Left lung (tissue), 14 donors: ENCODE measurements at places on chromosomes 2 and 18.

DNA sequence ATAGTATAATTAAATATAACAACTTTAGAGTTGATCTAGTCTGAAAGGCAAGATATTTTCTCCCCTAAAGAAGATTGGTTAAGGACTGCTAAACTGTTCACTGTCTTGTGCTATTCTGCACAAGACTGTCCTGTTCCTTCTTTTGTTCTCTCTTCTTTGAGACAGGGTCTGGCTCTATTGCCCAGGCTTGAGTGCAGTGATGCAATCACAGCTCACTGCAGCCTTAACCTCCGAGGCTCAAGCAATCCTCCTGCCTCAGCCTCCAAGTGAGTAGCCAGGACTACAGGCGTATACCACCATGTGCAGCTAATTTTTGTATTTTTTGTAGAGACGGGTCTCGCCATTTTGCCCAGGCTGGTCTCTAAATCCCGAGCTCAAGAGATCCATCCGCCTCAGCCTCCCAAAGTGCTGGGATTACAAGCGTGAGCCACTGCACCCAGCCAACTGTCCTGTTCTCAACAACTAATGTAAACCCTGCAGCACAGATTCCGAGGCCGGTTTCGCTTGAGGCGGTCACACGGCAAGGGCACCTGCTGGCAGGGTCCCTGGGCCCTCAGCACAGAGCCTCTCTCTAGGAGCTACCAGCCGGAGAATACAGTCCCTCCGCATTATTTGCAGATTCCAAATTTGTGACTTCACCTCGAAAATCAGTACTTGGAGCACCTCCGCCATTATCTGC lies 16.4 kb downstream of the PXDN start:
- DNase-seq: no peak

DNA sequence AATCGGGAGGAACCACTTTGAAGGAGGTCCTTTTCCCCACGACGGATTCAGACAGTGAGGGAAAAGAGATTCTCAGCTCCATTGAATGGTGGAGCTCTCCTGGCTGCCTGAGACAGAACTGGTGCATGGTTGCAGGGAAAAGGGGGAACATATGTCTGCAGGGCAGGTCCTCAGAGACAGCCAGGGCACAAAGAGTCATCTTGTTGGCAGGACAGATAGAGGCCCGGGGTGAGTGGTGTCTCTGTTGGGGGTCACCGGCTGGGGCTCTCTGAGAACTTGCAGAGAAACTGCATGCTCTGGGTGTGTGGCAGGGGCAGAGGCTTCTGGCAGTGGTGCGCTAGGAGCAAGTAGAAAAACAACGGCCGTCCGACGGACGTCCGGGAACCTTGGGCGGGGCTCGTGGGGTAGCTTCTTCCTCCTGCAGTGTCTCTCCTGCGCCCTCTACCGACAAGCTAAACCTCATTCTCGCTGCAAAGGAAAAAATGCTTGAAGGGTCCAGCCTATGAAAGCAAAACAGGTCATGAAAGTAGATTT lies 94.3 kb downstream of the CDCA7 start:
- DNase-seq: peak; percentile 32

- DNase-seq: no peak
These were observed 61.1 kb downstream of the POLR1A start for GRCh38 chr2:86044614-86045013.

- DNase-seq: no peak
These were observed 63.1 kb upstream of the B3GNT7 start for GRCh38 chr2:231332388-231332787.

DNA sequence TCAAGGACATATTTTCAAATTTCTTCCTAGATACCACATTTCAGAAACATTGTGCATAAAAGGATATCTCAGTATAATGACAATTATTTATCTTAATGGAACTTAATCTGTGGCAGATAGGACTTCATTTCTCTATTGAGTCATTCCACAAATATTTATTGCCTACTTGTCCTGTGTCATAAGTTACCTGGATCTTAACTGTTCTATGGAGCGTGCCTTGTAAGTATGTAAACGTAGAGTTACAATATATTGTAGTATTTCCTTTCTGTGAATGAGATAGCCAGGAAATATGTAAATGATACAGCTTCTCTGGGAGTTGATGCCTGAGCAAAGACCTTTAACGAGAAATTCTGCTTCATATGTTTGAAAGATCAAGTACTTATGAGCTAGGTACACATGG lies 2.5 kb downstream of the AGFG1 start:
- no peak for DNase-seq

DNA sequence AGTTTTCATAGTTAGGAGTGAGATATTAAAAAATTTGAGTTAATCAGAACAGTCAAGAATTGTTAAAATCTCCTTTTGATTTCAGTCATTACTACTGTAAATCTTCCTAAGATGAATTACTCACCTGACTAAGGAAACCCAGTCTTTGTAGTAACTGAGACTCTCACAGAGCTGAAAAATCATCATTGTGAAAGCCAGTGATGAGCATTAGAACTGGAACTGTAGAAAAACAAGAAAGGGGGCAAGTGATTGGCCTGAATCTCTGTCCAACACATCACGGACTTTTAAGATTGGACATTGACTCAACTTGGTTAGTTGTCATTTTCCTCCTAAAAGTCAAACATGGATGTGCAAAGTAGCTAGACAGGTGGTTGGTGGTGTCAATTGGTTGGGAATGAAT lies 21.9 kb downstream of the SETBP1 start:
- DNase-seq: no peak

DNA sequence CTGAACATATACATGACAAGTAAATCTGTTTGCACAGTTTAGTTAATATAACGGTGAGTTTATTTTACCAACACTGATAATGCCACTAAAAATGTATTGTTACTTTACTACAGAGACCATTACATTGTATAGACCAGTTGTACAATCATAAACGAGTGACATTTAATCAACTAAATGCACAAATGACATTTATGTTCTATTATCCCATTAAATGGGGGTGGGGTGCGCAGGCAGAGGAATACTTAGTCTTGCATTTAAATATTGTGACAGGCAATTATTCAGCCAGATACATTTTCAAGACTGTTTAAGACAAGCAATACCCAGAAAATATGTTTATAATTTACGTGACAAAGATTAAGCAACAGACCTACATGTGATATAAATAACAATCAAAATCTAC lies 72.0 kb upstream of the CHAC2 start:
- no peak for DNase-seq

DNA sequence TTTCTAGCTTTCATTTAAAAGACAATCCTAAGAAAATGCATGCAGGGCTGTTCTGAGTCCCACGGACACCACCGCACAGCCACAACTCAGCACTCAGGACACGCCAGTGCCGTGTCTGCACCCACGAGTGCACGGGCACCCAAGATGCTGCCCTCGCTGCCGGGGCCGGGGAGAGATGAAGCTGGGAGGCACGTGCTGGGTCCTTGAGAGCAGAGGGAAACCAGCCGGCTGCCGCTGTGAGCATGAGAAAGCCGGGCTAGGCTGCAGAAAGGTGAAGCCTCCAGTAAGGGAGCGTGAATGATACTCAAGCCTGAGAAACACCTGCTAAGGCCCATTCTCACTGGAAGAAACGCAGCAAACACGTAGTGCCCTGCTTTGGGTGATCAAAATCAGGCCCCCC lies 4.8 kb downstream of the COPS9 start:
- DNase-seq: no peak

DNA sequence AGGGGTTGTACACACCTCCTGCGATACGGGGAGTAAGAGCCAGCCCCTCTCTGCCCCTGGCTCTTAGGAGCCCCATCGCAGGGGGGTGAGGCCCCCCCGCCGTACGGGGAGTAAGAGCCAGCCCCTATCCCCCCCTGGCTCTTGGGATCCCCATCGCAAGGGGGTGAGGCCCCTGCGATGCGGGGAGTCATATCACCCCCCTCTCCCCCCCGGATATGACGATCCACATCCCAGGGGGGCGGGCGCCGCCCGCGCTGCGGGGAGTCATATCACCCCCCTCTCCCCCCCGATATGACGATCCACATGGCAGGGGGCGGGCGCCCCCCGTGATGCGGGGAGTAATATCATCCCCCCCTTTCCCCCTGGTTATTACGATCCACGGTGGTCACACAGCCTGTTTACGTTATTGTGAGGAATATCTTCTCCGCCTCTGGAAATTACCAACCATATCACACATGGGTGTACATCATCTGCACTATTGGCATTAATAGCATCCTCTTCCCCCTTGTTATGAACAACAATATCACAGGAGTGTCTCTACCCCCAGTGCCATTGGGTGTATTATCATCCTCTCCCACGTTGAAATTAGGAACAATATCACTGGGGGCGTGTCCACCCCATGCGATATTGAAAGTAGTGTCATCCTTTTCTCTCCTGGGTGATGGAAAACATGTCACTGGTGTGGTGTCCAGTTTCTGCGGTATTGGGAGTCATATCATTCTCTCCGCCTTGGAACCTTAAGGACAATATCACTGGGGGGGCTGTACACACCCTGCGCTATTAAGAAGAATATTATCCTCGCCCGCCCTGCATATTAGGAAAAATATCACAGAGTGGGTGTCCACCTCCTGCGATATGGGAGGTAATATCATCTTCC lies 24.7 kb upstream of the NAGK start:
- no peak for DNase-seq

DNA sequence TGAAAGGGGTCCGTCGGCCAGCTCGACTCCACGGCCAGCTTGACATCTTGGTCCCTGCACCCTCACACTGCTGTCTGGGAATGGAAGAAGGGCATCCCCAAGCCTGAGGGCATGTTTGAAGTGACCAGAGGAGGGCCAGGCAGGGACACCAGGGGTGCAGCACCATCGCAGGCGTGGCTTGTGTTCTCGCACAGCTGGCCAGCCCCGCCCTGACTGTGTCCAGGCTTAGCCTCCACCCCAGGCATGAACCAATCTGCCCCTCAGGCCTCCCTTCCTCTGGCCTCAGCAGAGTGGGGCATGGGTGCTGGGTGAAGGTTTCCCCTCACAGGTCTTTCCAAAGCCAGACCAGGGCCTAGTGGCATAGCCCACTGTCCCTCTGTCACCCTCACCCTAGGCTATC lies 25.0 kb downstream of the EMX1 start:
- DNase-seq: no peak

- DNase-seq: no peak
These were observed 16.8 kb downstream of the COBLL1 start for GRCh38 chr2:164824872-164825271.

- no peak for DNase-seq
These were observed 101.6 kb downstream of the BCL2L11 start for GRCh38 chr2:111222204-111222866.

GRCh38 chr2:16281451-16282335 lies 341.3 kb downstream of the MYCN start:
- DNase-seq: no peak

GRCh38 chr2:104502901-104503300 lies 351.0 kb upstream of the POU3F3 start:
- DNase-seq: no peak

DNA sequence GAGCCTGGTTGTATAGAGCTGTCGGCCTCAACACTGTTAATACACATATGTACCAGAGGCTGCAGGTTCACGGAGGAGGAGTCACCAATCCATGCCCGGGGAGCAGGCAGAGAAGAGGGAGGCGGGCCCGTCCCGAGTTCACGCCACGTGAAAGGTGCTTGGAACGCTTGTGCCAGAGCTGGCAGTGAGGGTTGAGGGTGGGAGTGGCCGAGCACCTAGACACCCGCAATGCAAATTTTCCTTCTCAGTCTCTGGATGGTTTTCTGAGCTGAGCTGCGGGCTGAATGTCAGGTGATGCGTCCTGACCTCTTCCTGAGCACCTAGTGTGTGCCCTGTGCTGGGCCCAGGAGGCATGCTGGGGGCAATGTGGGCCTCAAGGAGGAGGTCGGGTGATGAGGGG lies 52.2 kb downstream of the ODC1 start:
- DNase-seq: no peak

DNA sequence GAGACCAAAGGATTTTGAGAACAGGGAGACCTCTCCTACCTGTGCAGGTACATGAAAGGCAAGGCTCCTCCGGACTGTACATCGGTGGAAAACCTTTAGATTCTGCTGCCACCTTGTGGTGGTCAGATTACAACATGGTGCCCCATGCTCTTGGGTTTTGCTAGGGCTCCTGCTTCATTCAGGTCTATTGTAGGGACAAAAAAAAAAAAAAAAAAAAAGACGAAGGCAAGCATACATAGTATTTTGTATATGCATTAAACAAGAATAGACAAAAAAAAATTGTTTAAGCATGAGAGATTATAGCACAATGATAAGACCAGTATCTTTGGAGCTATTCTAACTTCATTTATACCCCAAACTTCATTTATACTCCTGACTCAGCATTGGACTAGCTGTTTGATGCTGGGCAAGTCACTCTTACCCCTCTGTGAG lies 27.4 kb upstream of the SPR start:
- no peak for DNase-seq

DNA sequence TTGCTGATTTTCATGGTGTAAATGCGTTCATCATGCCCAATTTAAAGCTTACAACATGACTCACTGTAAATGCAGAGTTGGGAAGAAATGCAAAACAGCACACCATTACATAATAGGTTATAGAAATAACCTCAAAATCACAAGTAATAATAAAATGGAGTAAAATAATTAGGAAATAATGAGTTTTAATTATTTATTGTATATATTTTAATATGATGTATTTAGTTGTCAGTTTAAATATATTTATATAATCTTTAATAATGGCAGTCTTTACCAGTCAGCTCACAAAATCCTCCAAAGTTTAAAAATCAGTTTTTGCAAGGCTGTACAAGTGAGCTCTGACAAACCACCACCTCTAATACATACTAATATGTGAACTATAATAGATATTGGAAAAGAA lies 180.2 kb downstream of the RND3 start:
- no peak for DNase-seq

DNA sequence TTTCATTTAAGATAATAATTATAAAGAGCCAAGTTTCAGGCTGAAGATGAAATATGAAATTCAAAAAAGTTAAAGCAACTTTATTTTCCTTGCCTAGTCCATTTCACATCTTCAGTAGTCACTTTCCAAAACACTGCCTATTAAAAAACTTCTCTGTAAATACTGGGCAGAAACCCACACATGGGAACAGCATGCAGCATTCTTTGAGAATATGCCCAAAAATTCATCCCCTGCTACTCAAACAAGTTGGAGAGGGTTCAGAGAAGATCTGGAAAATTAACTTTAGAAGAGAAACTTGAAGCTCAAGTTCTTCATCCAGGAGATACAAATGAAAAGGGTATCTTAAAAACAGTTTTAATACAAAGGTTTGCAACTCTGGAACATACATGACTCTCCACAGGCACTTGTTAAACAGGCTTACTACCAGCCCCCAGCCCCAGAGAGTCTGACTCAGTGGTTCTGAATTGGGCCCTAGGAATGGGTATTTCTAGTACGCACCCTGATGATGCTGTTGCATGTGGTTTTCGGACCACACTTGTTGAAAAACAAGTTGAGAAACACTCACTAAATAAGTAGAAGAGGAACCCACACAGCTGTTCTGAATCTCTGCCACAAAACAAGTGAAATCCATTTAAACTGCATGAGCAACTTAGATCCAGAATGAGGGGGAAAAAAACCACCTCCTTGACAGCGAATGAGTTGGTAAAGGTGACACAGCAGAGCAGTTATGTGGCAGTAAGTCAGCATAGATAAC lies 329.1 kb downstream of the SATB2 start:
- DNase-seq: peak; percentile 48

DNA sequence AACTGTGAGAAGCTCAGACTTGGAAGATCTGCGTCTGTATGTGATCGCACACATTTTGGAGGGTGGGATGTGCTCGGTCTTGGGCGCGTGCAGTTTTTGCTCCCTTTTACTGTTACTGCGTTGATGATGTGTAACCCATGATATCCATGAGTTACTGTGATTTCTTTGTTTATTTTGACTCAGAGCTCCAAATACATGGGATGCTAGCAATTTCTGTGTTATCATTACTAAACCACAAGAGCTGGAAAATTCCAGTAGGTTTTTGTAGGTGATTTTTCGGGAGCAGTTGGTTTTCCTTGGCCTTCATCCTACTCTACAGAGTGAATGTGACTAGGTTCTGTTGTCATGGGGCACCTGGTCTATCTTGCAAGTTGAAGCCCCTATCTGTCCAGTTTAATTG lies 124.2 kb downstream of the AGAP1 start:
- DNase-seq: no peak
